NCI-H345 (cell line): ENCODE measurements at places on chromosomes 6 and 20.

- no peak for DNase-seq
These were observed 10.8 kb downstream of the CTSZ start for GRCh38 chr20:58996226-58996611.

GRCh38 chr6:108714101-108714765 is 134.0 kb upstream of the ARMC2 start:
- no peak for DNase-seq

DNA sequence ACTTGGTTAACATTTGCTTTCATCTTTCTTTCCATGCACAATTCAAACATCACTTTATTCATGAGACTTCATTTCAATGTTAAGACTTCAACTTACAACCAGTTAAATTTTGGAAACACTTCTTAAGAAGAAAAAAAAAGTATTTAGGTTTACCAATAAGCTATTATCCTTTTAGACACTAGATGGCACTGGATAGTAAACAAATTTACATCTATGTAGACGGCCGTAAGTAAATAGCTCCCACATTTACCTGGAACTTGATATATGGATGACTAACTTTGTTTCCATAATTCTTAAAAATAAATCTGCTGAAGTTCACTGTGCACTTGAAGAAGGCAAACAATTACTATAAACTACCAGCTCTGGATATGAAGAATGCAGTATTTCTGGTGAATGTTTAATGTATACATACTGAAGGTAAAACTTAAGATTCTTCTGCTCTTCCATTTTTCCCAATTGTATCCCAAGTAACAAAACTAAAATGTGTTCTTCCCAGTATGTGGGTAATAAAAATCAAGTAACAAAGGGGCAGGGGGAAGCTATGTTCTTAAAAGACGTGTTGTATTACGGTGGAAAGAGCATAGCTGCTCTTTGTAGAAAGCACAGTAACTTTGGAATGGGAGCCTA is 130.6 kb upstream of the C6orf118 start:
- peak; percentile 26 for DNase-seq

- DNase-seq = no peak
These were observed 29.9 kb upstream of the ANKEF1 start for GRCh38 chr20:10004900-10005299.

DNA sequence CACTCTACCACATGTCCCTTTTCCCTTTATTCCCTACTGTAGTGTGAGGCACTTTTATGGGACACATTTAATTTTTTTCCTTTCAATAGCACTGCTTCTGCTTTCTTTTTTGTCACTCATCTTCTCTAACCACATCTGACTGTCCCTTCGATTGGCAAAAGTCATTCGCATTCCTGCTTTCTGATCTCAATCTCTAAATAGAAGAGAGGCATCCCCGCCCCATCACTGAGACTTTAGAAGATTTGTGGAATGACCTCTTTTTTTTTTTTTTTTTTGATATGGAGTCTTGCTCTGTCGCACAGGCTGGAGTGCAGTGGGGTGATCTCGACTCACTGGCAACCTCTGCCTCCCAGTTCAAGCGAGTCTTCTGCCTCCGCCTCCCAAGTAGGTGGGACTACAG is 9.1 kb downstream of the ZNF292 start:
- DNase-seq = no peak

GRCh38 chr6:109243863-109244825 is 138.1 kb downstream of the CD164 start:
- DNase-seq = no peak

GRCh38 chr6:76683985-76684384 is 611.5 kb upstream of the IMPG1 start:
- peak; percentile 7 for DNase-seq

- DNase-seq = no peak
These were observed 12.1 kb upstream of the REPS1 start for GRCh38 chr6:138999949-139000725.

- DNase-seq = no peak
These were observed 12.6 kb downstream of the CPNE5 start for GRCh38 chr6:36826520-36827227.

DNA sequence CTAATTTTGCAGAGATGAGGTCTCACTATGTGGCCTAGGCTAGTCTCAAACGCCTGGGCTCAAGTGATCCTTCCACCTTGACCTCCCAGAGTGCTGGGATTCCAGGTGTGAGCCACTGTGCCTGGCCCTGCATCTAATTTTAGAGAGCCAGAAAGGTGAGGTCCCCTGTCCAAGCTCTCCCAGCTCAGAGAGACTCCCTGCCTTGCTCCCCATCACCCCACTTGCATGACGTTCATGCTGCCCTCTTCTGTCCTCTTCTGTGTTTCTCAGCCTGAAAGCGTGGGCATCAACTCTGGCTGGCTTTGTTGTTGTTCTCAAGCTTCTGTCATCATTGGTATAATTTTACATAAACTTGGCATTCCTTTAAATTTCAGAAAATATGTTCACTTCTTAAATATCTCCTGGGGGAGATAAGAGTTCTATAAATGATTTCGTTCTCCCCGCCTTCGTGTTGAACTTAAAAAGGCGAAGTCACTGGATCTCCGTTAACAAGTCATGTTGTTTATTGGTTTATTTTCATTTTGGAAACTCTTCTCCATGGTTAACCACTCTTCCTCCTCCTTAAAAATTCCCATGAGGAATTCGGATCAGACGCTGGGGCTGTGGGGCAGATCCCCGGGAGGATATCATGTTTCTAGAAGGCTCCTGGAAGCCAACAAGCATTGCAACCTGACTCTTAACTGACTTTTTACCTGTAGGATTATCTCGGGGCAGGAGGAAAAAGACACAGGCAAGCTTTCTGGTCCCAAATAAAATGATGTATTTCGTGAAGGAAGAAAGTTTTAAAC is 13.2 kb upstream of the PARD6B start:
- DNase-seq = no peak

DNA sequence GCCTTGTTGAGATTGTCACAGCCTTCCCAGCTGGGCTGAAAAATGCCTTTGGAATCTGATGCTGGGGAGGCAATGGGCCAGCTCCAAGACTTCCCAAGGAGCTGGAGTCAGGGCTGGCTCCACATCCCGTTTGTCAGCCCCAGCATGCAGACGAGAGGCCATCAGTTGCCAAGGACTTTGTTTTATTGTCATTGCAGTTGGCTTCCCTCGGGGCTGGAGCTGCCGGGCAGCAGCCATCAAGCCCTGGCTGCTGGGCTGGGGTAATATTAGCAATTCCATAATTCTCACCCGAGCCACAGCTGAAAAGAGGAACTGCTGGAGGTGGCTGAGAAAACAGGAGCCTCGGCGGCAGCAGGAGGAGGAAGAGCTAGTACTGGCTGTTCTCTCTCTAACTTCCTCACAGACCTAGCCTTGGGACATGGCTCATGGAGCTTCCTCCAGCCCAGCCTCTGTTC is 182.5 kb downstream of the CDC5L start:
- no peak for DNase-seq

- DNase-seq = no peak
These were observed 188.1 kb downstream of the CD83 start for GRCh38 chr6:14305624-14306023.

- DNase-seq = no peak
These were observed 66.0 kb upstream of the OLIG3 start for GRCh38 chr6:137560184-137560563.

DNA sequence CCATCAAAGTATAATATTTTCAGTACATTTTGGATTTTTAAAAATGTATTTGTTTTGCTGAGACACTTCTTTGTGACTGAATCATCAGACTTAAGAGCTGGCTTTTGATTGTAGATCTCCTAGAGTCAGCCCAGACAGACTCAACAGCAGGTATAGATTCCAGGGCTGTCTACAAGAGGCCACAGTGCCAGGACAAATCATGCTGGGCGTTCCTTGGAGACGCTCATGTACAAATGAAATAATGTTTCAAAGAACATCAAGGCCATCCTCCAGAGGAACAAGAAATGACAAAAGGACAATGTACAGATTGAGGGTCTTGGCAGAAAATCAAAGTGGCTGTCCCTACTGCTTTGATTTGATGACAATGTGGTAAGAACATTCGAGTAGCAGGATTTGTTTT is 369.3 kb downstream of the GRIK2 start:
- no peak for DNase-seq

DNA sequence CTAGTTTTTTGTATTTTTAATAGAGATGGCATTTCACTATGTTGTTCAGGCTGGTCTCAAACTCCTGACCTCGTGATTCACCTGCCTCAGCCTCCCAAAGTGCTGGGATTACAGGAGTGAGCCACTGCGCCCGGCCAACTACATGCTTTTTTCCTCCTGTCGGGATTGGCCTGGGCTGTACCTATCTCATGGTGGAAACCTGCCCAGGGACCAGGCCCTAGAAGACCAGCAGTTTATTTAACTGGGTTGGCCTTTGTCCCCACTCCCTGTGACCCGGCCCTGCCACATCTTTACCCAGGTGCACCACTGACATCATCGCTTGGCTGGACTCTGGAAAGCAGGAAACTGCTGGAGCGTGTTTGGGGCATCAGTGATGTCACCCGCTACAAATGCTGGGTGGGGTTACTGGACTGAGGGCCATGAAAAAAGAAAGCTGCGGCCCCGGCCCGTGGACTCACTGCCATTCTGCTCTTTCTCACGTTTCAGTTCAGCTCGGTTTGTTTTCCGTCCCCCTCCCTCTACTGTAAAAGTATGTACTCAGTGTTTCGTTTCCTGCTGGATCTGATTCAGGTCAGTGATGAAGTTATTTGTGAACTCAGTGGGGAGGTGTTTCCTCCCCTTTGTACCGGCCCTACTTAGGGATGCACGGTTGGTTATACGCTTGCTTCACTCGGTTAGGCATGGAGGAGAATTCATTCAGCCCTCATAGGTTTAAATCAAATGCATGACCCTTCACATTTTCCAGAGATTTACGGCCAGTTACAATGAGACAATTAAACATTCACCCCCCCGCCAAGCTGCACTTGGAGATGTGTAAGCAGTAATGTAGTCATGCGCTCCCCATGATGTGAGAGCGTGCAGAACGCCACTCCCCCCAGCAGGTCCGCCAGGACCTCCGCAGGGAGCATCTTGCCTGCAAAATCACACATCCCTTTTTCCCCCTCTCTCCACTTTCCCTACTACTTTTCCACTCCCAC is 179.3 kb downstream of the MTHFD1L start:
- peak; percentile 91 for DNase-seq

- no peak for DNase-seq
These were observed 207.2 kb upstream of the ECI2 start for GRCh38 chr6:4342407-4343137.

GRCh38 chr6:37024656-37025337 is 19.3 kb downstream of the FGD2 start:
- no peak for DNase-seq

GRCh38 chr20:53883098-53883911 is 187.1 kb downstream of the BCAS1 start:
- no peak for DNase-seq

DNA sequence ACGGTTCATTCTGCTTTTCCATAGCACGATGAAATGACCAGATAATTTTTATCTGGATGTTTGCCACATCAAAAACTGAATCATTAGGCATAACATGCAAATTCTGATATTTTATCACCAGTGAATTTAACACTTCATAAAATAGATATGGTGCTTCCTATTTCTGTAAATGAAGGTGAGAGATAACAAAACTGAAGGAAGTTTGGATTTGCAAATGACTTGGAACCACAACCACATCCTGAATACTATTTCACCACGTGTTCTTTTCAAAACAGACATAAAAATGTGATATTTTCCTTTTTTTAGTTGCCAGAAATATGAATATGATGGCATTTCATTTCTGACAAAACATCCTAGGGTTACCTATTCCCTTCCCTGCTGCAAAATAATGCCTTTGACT is 146.1 kb downstream of the EDN1 start:
- DNase-seq = no peak

DNA sequence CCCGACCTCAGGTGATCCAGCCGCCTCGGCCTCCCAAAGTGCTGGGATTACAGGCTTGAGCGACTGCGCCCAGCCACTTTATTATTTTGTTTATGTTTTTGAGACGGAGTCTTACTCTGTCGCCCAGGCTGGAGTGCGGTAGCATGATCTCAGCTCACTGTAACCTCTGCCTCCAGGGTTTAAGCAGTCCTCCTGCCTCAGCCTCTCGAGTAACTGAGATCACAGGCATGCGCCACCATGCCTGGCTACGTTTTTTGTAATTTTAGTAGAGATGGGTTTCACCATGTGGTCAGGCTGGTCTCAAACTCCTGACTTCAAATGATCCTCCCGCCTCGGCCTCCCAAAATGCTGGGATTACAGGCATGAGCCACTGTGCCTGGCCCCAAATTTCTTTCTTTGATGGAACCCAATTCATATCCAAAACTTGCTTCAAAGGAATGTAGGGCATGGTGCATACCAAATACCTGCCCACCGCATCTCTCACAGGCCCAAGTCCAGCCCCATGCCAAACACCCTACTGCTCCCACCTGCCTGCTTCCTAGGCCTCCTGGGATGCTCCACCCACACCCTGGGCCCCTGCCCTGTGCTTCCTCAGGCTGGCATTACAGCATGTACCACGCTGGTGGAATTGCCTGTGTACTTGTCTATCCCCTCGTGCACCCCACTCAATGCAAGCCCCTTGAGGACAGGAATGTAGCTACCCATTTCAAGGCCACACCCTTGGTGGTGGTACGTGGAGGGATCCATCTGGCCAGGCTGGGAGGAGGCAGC is 4.9 kb upstream of the HMGA1 start:
- no peak for DNase-seq
